Muscle of leg (tissue), 16 donors: ENCODE measurements at places on chromosomes 6 and 20. TPM values are rescaled to one million over a fixed set of nuclear protein-coding genes. Genes with fewer than 3 reads are reported as not detected.

- DNase-seq = peak; percentile 93
- no peaks in the 10 kb centered on the region for H3K27me3 ChIP-seq
- H3K27ac ChIP-seq = peak overlapping the region; percentile 70
- peaks cover 11% of the 10 kb centered on the region for H3K4me1 ChIP-seq
Observed at GRCh38 chr20:53774461-53775203, 181.0 kb upstream of the ZNF217 start.

DNA sequence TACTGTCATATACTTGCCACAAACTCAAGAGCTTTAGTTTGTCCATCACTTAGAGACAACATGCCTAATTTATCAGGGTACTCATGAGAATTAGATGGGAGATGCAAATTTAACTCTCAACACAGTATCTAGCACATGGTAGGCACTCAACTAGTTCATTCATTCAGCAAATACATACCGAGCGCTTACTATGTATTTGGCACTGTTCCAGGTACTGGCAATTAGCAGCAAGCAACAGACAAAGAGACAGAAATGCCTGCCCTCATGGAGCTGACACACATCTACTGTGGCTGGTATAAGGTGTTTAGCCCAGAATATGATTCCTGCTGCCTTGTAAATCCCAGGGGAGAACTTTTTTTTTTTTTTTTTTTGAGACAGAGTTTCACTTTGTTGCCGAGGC lies 4.8 kb downstream of the MICAL1 start:
- no peaks in the 10 kb centered on the region for H3K27me3 ChIP-seq
- DNase-seq = peak; percentile 21
- H3K4me3 ChIP-seq = no peak overlapping the region

DNA sequence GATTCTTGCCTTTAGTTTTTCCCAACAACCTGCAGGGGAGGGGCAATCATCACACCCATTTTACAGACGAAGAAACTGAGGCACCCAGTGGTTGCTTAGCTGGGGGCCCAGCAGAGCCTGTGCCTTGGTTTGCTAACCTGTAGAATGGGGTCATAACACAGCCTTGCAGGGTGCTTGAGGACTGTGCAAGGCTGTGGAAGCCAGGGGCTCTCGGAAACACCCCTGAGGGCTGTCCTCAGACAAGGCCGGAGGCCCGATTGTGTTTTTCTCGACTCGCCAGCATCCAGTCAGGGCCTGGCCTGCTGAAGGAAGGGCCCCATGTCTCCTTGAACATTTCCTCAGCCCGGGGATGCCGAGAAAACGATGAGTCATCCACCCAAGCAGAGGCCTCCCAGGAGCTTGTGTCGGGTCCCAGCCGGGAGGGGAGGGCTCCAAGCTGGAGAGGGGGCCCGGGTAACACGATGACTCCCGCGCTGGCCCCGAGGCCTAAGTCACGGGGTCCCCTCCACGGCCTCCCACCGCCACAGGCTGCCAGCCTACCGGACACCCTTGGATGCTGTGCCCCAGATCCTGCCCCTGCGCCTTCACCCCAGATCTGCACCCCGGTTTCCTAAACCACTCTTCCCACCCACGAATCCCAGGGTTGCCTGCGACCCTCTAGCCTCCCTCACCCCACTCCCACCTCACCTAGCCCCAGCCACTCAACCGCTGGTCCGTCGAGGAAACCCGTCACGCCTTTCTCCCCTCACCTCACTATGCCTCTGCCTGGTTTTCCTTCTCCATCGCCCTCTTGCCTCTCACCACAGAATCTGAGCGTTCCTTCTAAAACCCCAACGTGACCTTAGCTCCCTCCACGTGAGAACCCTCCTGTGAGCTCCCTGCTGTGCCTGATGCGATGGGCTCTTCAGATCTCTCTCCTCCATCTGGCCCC lies 10.6 kb downstream of the NOL4L start:
- peaks cover 2% of the 10 kb centered on the region for H3K27me3 ChIP-seq
- H3K4me3 ChIP-seq = no peak overlapping the region
- no peak overlapping the region for H3K27ac ChIP-seq
- no peaks in the 10 kb centered on the region for H3K36me3 ChIP-seq
- peaks cover 21% of the 10 kb centered on the region for H3K4me1 ChIP-seq
- peak; percentile 69 for DNase-seq

DNA sequence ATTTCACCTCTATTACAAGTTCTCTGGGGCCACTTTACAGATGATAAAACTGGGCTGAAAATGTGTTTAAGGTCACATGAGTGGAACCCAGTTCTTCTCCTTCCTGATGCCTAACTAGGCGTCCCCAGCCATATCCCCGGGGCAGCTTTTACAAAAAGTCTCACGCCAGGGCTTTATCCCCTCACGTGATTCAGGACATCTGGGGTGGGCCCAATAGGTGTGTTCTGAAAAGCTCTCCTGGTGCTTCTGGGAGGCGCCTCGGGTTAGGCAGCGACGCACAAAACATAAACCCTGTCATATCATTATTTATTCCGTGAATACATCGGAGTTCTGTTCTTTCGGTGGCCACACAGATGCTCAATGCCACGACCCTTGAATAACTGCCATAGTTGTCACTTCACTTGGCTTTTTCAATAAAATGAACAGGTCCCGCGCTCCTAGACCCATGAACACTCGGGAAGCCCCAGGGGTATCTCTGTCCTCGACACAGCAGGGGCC lies 32.1 kb downstream of the SF3B5 start:
- H3K4me1 ChIP-seq = peaks cover 14% of the 10 kb centered on the region
- peaks cover 61% of the 10 kb centered on the region for H3K27me3 ChIP-seq
- no peaks in the 10 kb centered on the region for H3K36me3 ChIP-seq
- H3K4me3 ChIP-seq = peak overlapping the region; percentile 55
- H3K27ac ChIP-seq = no peak overlapping the region
- DNase-seq = no peak

SRC gene
- 21.3 TPM for polyA plus RNA-seq

DNAH8 gene
- polyA plus RNA-seq = 1.5 TPM

ENPP5 gene
- 2.8 TPM for polyA plus RNA-seq

GSTA2 gene
- polyA plus RNA-seq = not detected
